ENCODE measurements at places on chromosomes 2 and 18.

- no peak for DNase-seq
Observed at GRCh38 chr2:29040552-29040951, 33.8 kb downstream of the PCARE start.

- DNase-seq = no peak
Observed at GRCh38 chr2:181596556-181596955, 60.3 kb downstream of the CERKL start.

GRCh38 chr2:210620456-210620855 is 64.1 kb downstream of the CPS1 start:
- DNase-seq = no peak

DNA sequence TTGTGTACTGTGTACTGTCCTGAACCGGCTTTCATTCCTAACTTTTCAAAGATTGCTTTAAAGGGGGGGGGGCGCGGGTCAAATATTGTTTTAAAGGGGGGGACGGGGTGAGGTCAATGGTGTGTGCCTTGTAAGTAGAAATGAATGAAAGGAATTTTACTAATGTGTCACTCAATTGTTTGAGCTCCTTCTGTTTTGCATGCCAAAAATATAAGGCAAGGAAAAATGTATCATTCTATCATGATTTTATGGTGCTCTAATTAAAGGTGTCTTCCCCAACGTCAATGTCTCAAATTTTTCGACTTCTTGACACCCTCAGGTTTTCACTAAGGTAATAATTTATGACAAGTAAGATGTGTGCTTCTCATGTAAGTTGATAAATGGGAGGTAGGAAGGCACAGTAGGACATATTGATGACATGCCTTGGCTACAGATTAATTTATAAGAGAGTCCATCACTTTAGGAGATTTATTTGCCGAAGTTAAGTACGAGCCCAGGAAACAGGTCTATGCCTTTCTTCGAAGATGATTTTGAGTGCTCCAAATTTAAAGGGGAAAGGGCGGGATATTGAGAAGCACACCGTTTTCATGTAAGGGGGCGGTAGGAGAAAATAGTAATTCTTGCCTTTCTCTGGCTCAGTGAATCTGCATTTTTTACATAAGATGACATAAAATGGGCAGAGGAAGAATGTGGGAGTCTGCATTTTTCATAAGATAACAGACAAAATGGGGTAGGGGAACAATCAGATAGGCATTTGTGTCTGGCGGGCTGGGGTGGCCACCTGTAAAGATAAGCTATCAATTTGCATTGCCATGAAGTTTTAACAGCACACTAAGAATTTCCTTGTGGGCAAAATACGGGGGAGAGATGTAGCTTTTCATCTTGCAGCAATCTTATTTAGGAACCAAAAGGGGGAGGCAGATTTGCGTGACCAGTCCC is 1.2 kb upstream of the TRAPPC8 start:
- no peak for DNase-seq

DNA sequence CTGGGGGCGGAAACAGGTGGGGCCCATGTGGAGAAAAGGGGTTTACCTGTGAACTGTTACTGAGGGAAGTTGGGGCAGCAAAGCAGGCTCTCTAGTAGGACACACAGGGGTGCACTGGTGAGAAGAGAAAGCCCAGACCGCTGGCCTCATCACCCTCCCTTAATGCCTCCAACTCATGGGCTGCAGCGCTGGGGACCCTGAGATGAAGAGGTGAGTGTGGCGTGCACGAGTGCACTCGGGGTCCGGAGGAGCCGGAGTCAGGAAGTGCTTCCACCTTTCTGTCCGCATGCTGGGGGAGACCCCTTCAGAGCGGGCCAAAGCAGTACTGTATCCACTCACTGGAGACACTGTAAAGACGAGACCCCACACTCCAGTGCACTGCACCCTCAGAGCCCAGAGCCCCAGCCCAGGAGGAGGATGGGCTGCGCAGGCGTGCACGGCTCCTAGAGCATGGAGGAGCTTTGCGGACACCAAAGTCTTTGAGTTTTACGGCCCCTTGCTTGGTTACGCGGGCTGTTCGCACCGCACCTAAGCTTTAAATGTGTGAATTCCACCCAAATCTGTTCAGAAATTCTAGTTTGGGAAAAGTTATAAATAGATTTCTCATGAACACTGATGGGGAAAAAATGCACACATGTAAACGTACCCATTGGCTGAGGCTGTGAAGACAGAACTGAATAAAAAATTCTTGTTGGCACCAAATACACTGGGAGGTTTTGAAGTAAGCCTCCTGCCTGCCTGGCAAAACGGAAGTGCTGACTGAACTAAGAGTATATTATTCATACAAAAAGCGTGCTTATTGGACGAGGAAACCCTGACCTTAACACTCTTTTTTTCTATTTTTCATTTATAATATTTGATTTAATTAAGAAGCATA is 45.4 kb upstream of the PPP4R1 start:
- no peak for DNase-seq

GRCh38 chr2:136207030-136207623 is 89.2 kb upstream of the CXCR4 start:
- DNase-seq = no peak

GRCh38 chr18:58870130-58870529 is 5.5 kb downstream of the ZNF532 start:
- DNase-seq = no peak

DNA sequence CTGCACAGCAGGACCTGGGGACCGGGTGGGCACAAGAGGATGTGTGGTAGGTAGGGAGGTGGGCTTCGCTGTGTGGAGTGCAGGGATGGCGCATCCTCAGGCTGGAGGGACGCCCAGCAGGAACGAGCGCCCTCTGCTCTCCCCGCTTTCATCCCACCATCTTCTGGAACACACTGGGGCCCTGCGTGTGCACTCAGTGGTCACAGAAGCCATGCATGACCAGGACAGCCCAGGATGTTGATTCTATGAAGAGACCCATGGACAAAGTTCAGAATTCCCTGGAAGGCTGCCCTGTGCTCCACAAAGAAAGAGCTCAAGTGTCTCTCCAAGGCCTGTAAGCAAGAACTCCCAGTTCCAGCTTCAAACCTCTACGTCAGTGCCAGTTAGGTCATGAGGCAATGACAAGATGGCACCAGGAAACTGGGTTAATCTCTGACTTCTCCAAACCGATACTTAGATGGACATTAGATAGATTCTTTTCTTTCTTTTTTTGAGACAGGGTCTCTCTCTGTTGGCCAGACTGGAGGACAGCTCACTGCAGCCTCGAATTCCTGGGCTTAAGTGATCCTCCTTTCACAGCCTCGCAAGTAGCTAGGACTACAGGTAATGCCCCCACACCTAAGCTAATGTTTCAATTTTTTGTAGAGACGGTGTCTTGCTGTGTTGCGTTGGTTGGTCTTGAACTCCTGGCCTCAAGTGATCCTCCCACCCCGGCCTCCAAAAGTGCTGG is 3.4 kb downstream of the SLC66A2 start:
- no peak for DNase-seq

DNA sequence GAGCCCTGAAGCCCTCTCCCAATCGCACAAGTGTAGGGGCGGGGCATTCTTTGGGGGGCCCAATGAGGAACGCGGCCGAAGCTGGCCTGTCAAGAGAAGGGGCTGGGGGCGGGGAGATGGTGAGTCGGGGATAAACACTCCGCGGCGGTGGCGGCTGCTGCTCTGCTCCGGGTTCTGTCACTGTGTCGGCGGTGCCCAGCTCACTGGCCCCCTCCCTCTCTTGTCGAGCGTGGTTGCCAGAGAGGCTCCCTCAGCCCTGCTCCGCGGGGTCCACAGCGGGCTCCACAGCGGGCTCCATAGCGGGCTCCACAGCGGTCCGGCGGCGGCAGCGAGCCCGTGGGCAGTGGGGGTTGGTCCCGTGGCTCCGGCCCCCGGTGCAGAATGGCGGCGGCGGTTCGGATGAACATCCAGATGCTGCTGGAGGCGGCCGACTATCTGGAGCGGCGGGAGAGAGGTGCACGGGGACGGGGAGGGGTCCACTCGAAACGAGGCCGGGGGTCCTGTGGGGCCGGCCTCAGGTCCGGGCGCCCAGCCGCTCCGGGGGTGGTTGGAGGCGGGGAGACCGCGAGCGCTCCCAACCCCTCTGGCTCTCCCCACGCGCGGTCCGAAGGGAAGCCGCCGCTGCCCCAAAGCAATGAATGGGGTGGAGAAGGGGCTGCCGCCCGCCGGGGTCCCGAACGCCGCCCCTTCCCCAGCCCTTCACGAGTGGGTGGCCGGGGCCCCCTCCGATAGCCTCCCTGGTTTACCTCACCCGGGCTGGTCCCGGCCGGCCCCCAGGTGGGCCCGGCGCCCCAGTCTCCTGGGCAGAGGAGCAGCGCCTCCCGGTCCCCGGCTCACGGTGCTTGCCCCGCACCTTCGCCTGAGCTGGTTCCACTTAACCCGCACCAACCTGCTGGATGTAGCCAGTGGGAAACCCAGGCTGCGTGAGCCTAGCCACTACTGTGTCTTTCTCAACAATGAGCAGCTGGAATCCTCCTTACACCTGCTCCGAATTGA is at the start of gene MXD1:
TSS of gene MXD1 (plus strand) at position 160 of the 996 bp plus-strand sequence. CDS start at position 382, 222 bp downstream.
- DNase-seq = no peak

GRCh38 chr2:209824391-209824790 is 52.8 kb downstream of the UNC80 start:
- no peak for DNase-seq

Data from stimulated activated CD8-positive, alpha-beta memory T cell treated with anti-CD3 and anti-CD28 coated beads, Interleukin-15, amount 100 ng/mL, for 4 hours (primary cell).